ENCODE measurements at places on chromosomes 4 and X.
A peak's percentile ranks its signal among the peaks of the same experiment; 100 is the strongest.

- peak; percentile 74 for DNase-seq
Observed at GRCh38 chrX:136168929-136169735, 21.8 kb downstream of the FHL1 start.

GRCh38 chrX:53441531-53442321 lies 7.6 kb upstream of the HSD17B10 start:
- peak; percentile 93 for DNase-seq

DNA sequence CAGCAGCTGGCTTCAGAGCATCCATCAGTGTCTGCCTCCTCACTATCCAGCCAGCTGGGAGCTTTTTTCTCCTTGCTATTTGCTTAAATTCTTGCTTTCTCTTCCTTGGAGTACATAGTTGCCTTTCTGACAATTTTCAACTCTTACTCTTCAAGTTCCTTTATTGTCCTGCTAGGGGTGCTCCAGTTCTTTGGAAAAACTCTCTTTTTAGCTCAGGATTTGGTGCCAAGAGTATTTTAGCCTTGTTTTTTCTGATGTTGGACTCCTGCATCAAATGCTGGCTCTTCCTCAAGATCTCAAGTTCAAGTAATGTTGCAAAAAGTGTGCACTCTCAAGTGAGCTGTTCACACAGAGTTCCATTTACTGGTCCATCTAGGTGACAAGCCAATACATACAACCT lies 126.4 kb downstream of the KDR start:
- DNase-seq: no peak

GRCh38 chr4:86908251-86908657 lies 16.0 kb upstream of the C4orf36 start:
- no peak for DNase-seq

- no peak for DNase-seq
Observed at GRCh38 chr4:101843054-101843453, 52.5 kb downstream of the BANK1 start.

GRCh38 chr4:82661181-82661992 lies 99.6 kb upstream of the TMEM150C start:
- DNase-seq: peak; percentile 93

DNA sequence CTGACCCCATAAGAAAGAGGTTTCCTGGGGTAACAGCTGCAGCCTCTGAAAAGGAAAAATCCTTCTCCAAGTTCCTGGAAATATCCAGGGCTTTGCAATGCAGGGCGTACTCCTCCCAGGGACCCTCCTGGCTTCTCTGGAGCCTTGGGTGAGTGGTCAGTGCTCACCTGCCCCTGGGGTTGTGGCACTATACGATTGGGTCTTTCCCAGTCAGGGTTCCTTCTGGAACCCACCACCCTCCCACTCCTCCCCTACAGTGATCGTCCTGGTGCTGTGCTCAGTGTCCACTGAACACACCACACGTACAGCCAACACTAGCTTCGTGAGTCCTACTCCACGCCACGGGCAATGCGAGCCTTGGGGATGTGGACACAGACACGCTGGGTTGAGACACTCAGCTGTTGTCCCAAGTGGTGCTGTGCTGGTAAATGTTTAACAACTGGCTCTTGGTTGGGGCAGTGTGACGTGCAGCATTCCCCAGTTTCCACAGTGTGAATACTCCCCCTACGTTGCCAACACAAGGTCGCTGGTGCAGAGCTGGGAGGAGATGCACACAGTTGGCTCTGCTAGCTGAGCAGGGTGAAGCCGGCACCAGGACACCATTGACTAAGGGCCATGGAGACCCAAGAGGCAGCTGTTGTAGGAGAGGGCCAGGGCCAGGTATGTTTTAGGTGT lies 65.4 kb downstream of the HTRA3 start:
- DNase-seq: no peak

DNA sequence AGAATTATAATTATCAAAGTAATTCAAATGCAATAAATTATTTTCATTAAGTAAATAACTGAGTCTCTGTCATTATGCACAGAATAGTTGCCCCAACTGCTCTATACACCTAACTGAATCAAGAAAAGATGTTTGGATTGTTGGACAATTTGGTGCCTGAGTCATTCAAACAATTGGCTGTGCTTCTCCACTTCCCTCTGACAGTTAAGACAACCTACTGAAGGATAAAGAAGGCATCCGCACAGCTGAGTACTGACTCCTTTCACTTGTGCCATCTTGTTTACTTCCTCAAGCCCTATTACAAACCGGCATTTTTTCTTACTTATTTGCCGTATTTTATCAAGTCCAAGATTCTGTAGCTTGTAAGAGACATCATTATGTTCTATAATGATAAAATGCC lies 110.6 kb upstream of the C1QTNF7 start:
- DNase-seq: no peak

GRCh38 chrX:27591938-27592337 lies 1.8 kb downstream of the DCAF8L2 start:
- DNase-seq: peak; percentile 43

GRCh38 chrX:111695297-111695880 lies 14.4 kb downstream of the ALG13 start:
- no peak for DNase-seq

DNA sequence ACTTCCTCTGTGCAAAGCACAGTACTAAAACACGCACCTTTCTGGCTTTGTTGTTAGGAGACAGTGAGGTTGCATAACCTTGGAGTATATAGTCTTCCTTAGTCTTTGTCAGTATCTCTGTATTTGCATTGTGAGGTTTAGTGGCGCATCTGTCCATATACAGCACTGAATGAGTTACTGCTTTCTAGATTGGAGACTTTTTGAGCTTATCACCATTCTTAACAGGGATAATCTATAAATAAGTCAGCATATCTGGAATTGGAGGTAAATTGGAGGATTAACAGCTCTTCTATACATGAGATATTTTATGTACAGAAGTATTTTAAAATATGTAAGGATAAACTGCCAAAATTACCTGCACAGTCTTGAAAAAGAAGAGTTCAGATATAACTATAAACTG lies 4.3 kb downstream of the FHDC1 start:
- DNase-seq: peak; percentile 8

DNA sequence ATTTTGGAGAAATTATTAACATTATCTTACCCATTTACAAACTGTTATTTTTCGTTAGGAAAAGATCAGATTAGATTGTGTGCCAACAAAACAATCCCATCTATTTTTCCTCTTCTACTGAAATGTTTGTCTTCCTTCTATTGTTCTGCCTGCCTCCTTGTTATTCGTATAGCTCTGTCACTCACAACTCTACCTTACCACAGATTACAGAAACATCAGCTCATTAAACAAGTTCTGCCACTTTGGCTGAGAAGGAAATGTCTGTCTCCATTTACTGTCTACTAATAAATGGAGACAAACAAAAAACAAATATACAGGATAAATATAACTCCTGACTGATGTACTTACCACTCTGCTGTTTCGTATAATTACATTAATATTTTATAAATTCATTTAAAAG lies 211.4 kb downstream of the ENOX2 start:
- DNase-seq: no peak

DNA sequence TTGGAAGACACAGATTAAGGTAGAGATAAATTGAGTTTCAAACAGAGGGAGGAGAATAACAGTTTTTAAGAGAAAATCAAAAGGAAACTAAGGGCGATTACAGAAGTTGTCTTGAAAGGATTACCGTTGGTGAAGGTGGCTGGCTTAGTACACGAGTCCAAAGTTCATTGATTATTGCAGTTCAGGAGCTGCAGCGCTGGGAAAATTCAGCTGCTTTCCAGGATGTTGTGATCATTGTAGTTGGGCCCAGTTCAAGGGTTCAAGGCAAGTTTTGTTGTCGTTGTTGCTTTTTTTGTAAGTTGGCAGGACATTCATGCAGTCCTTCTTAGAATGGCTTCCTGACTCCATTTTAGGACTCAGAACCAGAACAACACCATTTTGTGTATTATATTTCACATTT lies 461.7 kb downstream of the RAPGEF2 start:
- no peak for DNase-seq

DNA sequence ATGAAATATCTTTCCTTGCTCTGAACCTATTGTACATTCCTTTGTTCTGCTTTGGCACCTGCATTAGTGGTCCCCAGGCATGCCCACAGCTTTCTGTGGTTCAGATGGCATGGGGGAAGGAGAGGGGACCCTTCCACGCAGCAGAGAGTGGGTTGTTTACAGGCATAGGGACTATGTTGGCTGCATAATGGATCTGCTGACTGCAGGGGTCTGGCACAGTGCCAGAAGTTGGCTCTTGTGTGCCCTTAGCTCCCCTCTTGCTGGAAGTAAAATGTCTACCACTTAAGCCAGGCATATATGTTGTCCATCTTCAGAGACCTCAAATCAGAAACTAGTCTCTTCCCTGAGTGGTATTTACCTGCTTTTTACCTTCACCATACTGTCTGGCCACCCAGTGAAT lies 651.9 kb upstream of the PCDH7 start:
- peak; percentile 55 for DNase-seq

DNA sequence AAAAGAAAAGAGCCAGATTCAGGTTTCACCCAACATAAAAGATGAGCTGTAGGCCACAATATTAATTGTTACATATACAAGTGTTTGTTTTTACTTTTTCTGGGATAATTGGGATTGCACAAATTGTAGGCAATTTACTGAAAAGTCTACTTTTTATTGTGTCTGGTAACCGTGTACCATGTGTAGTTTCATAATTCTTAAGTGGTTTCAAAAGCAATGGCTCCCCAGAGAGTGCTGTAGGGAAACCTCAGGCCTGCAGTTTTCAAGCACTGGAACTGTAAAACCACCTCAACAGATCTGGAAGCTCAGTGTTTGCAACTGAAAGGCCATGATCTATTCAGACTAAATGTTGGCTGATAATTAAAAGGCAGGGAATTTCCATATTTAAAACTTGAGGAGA lies 53.9 kb upstream of the MMAA start:
- peak; percentile 8 for DNase-seq

GRCh38 chrX:13265549-13266132 lies 54.2 kb downstream of the ATXN3L start:
- peak; percentile 60 for DNase-seq

- DNase-seq: peak; percentile 62
Observed at GRCh38 chrX:119870626-119871131, 854 bp downstream of the RNF113A start.

- DNase-seq: peak; percentile 13
Observed at GRCh38 chr4:1752284-1753041, 31.1 kb downstream of the TACC3 start.

GRCh38 chrX:23185951-23186350 lies 148.7 kb upstream of the PTCHD1 start:
- no peak for DNase-seq

- peak; percentile 19 for DNase-seq
Observed at GRCh38 chr4:23373261-23373660, 516.6 kb downstream of the PPARGC1A start.

DNA sequence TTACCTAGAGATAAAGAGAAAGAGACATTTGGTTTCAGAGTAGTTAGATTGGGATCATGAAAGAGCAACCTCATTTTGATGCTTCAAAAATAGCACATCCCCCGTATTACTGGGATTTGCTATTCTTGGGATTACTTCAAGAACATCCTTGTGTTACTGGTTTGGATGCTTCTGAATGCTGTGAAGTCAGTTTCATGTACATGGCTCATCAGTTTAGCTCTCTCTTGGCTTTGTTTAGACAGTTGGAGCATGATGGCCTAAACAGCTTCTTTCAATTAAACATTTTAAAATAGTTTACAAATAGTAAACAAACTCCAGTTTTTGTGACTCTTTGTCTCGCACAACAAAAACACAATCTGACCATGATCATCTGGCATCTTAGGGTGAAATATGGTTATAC lies 23.9 kb downstream of the HTT start:
- DNase-seq: no peak

GRCh38 chrX:134752981-134753717 lies 94.9 kb upstream of the PLAC1 start:
- DNase-seq: peak; percentile 77

GRCh38 chrX:44483965-44484606 lies 58.6 kb downstream of the FUNDC1 start:
- DNase-seq: no peak

DNA sequence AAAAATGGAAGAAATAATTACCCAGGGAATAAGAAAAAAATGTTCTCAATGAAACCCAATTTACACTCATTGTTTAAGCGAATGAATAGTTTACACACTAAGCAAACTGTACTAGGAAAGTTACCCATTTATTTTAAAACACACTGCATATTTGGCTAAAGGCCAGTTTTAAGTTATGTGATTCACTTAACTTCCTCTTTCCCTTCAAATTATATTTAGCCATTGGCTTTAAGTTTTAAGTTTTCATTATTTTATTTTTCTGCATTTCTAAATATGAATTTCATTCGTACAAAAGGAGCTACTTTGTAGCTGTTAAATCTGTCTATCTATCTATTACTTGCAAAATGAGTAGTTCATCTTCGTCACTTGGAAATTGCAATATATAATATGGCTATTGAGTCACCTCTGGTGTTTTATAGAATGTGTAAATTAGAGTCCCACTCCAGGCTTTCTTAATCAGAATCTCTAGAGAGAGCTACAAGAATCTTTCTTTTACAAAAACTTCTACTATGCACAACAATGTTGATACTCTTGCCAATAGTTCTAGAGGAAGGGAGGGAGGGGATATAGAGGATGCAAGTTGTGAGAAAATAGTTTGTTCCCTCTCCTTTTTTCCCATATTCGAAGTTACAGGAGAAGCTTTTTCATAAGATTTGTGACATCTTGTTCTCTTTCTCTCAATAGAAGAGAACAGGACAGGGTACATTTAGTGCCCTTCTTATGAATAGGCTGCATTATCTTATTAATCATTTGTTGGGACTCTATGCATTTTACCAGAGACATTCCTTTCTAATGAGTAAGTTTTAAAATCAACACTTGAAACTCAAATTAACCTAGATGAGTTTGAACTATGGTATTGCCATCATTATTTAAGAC lies 41.8 kb downstream of the SULT1B1 start:
- no peak for DNase-seq

- no peak for DNase-seq
Observed at GRCh38 chrX:149648932-149649331, 17.3 kb upstream of the TMEM185A start.

- DNase-seq: no peak
Observed at GRCh38 chr4:87734936-87735335, 64.4 kb upstream of the IBSP start.

- no peak for DNase-seq
Observed at GRCh38 chr4:188452097-188452496, 312.9 kb downstream of the TRIML1 start.

GRCh38 chr4:66629927-66630326 lies 915.4 kb downstream of the CENPC start:
- DNase-seq: no peak

All from NCI-H69 (cell line).